ENCODE measurements at places on chromosomes 6 and 20. TPM values are rescaled to one million over a fixed set of nuclear protein-coding genes. Genes with fewer than 3 reads are reported as not detected.

- no peak for DNase-seq
Measured at GRCh38 chr6:835476-836160, 142.7 kb upstream of the EXOC2 start.

GRCh38 chr6:21752054-21752811 is 158.7 kb downstream of the SOX4 start:
- no peak for DNase-seq

GRCh38 chr6:160076009-160076408 is 45.6 kb upstream of the SLC22A1 start:
- DNase-seq, result no peak

DNA sequence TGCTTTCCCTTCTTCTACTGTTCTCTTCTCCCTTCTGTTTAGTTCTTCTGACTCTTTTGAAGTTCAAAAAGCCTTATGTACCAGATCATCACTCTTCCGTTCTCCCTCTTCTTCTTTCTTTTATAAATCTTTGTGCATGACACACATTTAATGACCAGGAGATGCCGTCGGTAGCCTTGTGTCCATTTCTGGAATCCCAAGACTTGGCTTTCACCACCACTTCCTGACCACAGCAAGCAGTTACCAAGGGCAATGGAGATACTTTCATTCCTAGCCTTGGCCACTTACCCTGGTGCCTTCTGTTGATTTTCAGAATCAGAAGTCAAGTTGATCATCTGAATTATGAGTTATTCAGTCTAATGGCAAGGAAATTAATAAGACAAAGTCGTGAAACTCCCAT is 268.5 kb upstream of the QKI start:
- no peak for DNase-seq

DNA sequence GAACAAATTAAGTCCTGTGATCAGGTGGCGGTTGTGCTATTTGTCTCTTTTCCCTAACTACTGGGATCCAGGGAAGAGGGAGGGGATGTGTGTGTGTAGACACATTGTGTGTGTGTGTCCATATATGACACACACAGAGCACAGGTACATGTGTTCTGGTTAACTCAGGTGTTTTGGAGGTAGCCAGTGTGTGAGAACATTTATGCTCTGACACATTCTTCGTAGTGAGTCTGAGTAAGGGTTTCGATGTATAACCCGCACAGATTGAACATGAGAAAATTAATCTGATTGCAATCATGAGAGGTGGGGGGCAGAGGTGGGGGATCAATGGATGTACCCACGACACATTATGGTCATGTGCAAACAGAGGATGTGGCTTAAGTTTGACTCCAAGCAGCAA is 12.6 kb downstream of the ZC3H12D start:
- DNase-seq, result no peak

GRCh38 chr6:43393602-43394001 is 24.2 kb upstream of the ZNF318 start:
- DNase-seq, result no peak

- DNase-seq, result no peak
Measured at GRCh38 chr20:38248133-38248532, 12.4 kb downstream of the KIAA1755 start.

DNA sequence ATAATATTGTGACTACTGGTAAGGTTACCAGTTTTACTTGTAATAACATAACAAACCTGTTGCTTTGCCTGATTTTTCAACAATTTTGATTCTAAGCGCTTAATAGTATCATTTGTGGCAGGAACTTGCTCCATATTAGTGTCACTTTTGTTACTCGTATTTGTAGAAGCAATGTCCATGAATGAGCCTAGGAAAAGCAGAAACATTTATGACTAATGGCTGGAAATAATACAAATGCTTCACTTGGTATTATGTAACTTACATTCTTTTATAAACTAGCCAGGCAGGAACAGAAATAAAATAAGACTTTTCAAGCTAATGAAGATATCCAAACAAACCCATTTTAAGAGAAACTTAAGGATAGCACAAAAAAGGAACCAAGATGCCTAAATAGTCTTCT is 38.9 kb downstream of the MAP3K7 start:
- no peak for DNase-seq

DNA sequence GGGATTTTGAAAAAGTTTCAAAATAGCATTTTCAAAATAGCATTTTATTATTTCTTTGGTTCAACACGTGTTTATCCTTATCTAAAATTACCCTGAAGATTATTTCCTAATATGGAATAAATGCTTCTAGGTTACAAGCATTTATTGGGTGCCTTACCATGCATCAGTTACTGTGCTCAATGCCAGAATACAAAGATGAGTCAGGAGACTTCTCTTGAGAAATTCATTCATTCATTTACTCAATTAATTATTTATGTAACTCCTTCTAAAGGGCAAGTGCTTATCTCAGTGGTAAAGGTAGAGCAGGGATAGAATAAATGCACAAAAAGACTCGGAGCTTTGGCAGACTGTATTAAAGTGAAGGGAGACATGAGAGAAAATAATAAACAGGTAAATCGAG is 150.1 kb upstream of the PDE7B start:
- no peak for DNase-seq

DNA sequence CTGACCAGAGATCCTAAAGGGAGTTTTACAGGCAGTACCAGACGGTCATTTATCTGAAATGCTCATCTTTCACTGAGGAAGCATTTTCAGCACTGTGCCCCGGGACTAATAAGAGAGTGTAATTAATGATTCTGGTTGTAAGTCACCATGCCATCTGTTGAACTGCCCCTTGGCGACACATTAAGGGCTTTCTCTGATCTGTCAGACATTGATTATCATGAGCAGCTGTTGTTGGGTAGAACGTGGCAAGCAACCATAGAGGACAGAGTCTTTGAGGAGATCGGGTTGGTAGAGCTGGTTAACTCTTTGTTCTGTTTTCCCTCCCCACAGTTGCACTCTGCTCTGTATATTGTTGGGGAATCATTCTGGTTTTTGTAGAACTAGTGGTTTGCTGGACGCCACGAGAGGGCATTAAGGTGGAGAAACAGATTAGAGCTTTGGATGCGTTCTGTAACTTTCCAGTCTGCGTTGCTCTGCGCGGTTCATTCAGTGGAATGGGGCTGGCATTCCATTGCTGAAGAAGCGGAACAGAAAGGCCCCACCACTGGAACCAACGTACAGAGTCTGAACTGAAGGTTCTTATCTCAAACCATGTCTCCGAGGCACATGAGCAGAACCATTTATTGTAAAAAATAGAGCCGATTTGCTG is 34.3 kb downstream of the RPRD1B start:
- no peak for DNase-seq

- peak; percentile 65 for DNase-seq
Measured at GRCh38 chr20:33291830-33292355, 8.9 kb downstream of the BPIFB1 start.

- DNase-seq, result no peak
Measured at GRCh38 chr6:1118287-1118647, 193.6 kb upstream of the FOXQ1 start.

DNA sequence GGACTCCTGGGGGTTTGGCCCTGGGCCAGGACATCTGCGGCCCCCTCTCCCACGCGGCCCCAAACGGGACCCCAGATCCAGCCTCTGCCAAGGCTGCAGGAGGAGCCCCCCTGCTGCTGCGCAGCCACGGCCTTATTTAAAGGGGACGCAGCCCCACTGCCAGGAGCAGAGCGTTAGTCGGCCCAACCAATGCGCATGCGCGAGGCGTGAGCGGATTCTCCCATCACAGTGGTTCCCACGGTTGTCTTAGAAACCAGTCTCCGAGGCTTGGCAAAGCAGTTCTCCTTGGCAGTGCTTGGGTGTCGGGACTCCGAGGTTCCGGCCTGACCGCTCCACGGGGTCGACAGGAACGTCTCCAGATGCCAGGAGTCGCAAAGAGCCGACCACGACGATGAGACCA is 288.3 kb upstream of the ZNF337 start:
- peak; percentile 43 for DNase-seq

- no peak for DNase-seq
Measured at GRCh38 chr20:63895202-63895951, 451 bp downstream of the DNAJC5 start.

DNA sequence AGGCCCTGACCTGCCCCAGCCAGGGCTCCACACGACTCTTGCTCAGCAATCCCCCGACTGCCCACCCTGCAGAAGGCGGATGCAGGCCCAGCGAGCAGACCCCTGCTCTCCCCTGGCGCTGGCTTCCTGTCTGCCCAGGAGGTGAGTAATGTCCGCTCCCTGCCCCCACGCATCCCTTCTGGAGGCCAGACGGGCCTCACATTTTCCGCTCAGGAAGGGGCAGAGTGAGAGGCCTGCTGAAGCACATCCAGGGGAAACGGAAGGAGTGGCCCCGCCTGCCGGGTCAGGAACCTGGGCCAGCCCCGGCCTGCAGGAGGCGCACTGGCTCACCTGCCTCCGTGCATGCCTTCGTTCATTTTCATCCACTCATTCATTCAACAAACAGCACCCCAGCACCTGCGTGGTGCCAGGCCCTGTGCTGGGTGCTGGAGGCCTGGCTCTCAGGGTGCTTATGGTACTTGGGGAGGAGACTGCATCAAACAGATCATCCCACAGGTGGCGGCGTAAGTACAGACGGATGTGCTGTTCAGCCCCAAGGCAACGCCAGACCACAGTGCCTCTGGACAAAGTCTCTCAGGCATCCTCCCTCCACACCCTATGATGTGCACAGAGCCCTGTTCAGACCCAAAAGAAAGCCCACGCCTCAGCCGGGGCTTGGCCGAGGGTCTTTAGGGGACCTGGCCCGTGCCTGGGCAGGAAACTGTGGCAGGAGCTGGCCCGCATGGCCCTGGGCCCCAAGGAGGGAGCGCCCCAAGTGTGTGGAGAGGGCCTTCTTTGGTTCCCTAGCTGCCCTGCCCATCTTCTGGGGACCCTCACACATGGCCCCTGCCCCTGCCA is 112.1 kb downstream of the ASXL1 start:
- DNase-seq, result no peak

- no peak for DNase-seq
Measured at GRCh38 chr6:35028781-35029769, 112.1 kb downstream of the TCP11 start.

- no peak for DNase-seq
Measured at GRCh38 chr20:26207237-26207966, 510.7 kb upstream of the ZNF337 start.

DNA sequence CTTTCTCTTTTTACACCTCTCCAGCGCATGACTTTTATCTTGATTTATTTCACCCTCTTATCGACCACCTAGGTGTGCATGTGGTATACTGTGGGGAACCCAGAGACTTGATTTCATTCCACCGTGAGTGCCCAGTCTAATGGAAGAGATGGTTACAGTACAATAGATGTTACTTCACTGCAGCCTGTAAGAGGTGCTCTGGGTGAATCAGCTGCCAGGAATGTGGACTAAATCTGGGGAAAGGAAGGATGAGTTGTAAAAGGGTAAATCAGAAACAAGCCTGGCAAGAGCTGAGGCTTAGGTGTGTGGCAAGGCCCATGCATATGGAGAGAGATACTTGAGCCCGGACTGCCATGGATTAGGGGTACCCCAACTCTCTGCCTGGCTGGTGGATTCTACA is 7.4 kb downstream of the STK35 start:
- no peak for DNase-seq

DNA sequence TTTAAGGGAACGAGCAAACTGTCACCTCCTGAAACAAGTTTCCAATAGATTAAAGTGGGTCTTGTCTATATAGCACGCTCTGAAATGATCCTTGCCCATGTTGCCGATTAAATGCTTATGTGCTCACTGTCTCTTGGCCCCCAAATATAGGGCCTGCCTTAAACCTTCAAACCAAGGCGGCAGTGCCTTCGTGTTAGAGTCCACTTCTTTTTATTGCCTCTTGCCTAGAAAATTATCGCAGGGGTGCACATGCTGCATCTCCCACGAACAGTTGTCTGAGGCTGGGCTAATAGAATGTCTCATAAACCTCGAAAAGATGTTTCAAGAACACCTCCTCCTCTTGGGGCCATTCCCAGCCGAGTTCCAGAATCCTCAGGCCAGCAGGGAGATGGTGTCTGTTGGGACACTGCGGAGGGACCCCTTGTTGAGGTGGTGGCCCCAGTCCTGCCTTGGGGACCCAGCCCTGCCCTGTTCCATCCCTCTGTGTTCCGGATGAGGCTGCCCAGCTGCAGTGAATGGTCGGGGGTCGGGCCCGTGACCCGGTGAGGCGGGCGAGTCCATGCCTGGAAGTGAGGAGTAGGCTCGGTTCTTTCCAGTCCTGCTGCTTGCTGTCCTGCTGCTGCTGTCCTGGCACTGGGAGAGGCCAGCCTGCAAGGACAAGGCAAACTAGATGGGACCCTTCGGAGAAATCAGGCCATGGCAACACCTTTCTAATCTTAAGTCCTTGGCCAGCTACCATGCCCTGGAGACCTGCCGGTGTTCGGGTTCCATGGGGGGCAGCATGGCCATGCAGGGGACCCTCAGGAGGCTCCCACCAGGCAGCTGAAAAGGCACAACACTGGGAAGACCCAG is 34.7 kb upstream of the SLCO4A1 start:
- no peak for DNase-seq

DNA sequence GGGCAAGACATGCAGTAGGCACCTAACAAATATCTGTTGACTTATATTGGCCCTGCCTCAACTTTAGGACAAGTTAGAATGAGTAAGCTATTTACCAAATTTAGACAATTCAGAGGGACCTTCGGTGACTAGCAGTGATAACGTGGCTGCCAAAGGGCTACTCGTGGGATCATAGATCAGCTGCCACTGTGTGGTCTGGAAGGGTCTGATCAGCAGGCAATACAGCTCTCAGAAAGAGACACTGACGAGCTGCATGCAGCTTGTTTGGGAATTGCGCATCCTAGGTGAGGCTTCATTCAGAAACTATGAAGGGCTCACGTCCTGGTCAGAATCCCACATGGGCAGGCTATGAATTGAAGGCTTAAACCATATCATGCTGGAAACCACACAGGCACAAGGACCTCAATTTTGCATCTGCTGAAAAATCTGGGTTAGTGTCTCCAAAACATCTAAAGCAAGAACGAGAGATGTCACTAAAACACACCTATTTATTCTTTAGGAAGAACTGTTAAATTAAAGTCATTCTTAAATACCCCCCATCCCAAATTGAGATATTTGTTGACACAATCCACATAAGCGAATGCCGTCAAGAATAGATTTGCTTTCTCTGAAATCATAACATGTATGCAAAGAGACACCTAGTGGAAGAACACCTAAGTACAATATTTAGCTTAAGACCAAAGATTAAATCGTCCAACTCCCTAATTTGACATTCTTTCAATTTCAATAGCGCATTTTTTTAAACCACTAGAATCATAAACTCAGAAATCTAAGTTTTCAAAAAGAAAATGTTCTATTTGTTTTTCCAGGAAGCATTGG is 79.6 kb downstream of the IPCEF1 start:
- DNase-seq, result no peak

The KDM1B gene
- total RNA-seq, result 11.0 TPM

The HLA-DRB1 gene
- total RNA-seq, result 6.4 TPM

The ZFP57 gene
- total RNA-seq, result not detected

The BTN2A1 gene
- total RNA-seq, result 12.5 TPM

The COL20A1 gene
- total RNA-seq, result not detected

The PSORS1C1 gene
- total RNA-seq, result not detected

The C6orf163 gene
- 0.71 TPM for total RNA-seq

The CEP57L1 gene
- total RNA-seq, result 8.2 TPM

The CABLES2 gene
- total RNA-seq, result 7.9 TPM

The TP53TG5 gene
- not detected for total RNA-seq

Measured in activated T-cell treated with anti-CD3 and anti-CD28 coated beads, Interleukin-2, amount 50 U/mL, for 4 hours (primary cell).